Dorsolateral prefrontal cortex (tissue), 122 donors: ENCODE measurements at places on chromosomes 4 and X. TPM values are rescaled to one million over a fixed set of nuclear protein-coding genes. Genes with fewer than 3 reads are reported as not detected.

DNA sequence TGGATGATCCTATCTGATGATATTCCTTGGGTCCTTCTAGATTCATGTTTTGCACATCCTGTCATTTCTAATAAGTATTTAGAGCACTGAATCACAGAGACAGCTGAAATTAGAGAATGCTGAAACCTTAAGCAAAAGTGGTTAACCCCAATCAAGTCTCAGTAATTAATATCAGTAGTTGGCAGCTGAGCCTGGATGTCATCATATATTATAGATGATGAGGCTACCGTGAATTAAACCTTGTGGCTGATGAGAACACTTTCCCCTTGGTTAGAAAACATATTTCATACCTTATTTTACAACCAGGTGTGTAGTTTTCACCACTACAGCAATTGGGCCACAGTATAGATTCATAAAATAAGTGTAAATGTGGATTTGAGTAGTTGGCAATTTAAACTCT lies 499.0 kb downstream of the PDGFC start:
- no peak for DNase-seq

GRCh38 chr4:86522349-86522748 lies 71.8 kb upstream of the PTPN13 start:
- no peak for DNase-seq

- no peak for DNase-seq
Observed at GRCh38 chrX:103367502-103367901, 8.8 kb upstream of the BEX3 start.

DNA sequence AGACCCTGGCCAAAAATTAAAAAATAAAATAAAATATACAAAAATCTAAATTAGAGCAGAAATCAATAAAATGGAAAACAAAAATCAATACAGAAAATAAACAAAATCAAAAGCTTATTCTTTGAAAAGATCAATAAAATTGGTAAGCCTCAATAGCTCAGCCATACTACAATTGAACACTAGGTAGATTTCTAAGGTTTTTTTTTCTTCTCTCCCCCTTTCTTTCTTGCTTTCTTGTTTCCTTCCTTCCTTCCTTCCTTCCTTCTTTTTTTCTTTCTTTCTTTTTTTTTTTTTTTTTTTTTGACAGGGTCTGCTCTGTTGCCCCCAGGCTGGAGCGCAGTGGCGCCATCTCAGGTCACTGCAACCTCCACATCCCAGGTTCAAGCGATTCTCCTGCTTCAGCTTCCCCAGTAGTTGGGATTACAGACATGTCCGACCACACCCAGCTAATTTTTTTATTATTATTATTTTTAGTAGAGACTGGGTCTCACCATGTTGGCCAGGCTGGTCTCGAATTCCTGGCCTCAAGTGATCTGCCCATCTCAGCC lies 23.4 kb upstream of the PPP3CA start:
- DNase-seq = no peak

- DNase-seq = no peak
Observed at GRCh38 chr4:161916035-161916434, 247.8 kb downstream of the FSTL5 start.

DNA sequence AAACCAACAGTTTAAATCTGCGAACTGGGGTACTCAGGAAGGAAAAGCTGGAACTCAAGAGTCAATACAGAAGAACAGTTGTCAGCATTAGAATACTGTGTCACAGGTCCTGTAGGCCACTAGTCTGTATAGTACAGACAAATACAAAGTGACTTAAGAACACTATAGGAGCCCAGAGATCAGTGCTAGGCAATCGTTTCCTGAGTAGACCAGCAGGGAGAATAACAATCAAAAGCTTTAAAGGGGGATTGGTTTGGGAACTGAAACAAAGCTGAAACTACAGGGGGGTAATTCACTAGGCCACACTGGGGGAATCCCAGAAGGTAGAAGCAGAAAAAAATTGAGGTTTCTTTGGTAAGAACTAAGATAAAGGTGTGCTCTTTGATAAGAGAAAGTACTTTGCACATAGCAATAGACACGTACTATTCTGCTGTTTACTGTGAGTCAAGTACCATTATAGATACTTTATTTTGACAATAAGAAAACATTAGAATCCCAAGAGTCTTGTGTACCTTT lies 339.7 kb downstream of the PCDH19 start:
- DNase-seq = no peak

The HSFX1 gene
- total RNA-seq = 8.9 TPM

The ADAM29 gene
- 1.4 TPM for total RNA-seq

- DNase-seq = peak; percentile 68
Observed at GRCh38 chr4:3880615-3881120, 114.5 kb downstream of the ADRA2C start.
